ENCODE measurements at places on chromosomes 1 and 21. TPM values are rescaled to one million over a fixed set of nuclear protein-coding genes. Genes with fewer than 3 reads are reported as not detected.

GRCh38 chr1:31482482-31483011, 69.5 kb downstream of the SERINC2 start:
- no peak for DNase-seq

DNA sequence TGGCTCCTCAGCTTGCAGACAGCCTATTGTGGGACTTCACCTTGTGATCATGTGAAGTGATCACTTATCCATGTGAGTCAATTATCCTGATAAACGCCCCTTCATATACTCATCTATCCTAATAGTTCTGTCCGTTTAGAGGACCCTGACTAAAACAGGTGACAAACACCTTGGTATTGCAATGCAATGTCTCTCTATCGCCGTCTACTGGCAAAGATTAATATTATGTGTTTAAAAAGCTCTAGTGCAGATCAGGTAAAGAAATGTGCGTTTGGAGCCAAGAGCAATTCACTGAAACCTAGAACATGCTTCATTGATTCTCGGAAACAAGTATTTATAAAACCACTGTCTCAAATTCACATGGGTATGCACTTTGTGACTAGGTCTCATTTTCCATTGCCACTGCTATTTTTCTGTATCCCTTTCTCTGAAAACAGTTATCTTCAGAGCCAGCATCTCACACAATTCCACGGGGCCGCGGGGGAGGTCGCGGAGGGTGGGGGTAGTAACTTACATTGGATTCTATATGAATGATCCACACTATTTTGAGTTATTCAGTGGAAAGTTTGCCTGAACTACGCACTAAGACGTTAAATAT, 554.6 kb upstream of the NCAM2 start:
- no peak for DNase-seq

GRCh38 chr1:200968469-200969410, 54.8 kb downstream of the KIF21B start:
- DNase-seq: no peak

DNA sequence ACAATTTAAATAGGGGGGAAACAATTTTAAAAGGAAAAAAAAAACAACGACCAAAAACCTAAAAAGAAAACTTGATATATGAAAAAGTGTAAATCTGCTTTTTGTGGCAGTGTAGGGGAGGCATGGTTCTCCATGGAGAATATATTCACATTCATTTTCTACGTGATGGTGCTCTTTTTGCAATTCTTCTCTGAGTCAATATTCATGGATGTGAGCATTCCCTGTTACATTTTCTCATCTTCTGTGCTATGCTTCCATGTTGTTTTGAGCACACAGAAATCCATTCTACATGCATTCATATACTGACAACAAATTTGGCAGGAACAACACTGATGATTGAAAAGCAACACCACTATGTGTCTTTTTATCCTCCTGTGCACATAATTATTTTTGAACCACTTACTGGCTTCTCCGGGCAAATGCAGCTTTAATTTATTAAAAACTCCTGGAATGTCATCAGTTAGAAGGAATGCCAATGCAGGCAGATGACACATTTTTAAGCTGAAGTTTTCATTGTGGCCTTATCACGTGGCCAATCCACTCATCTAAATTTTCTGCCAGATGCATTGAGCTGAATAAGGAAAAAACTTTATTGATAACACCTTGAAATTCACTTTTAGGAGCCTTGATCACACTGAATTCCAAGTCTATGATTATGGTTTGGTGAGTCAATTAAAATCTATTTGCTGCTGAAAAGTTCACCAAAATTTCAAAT, 590.6 kb downstream of the NUF2 start:
- no peak for DNase-seq

GRCh38 chr1:24934310-24935195, 4.5 kb upstream of the RUNX3 start:
- no peak for DNase-seq

DNA sequence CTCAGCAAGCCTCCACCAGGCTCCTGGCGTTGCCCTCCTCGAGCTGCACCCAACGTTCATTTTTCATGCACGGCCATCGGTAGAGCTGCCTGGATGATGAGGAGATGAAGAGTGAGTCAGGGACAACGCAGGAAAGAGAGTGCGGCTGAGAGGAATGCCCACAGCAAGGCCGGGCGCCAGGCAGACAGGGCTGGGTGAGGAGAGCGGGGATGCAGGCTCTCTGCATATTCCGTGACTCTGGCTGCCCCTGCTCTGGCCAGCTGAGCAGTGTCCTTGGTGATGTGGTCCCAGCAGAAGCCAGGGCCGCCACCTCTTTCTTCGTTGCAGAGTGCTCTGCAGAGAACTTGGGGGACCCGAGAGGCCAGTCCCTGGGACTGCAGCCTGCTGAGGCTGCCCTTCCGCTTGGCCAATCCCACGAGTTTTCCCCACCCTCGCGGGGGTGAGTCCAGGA, 10.8 kb downstream of the UMODL1 start:
- no peak for DNase-seq

DNA sequence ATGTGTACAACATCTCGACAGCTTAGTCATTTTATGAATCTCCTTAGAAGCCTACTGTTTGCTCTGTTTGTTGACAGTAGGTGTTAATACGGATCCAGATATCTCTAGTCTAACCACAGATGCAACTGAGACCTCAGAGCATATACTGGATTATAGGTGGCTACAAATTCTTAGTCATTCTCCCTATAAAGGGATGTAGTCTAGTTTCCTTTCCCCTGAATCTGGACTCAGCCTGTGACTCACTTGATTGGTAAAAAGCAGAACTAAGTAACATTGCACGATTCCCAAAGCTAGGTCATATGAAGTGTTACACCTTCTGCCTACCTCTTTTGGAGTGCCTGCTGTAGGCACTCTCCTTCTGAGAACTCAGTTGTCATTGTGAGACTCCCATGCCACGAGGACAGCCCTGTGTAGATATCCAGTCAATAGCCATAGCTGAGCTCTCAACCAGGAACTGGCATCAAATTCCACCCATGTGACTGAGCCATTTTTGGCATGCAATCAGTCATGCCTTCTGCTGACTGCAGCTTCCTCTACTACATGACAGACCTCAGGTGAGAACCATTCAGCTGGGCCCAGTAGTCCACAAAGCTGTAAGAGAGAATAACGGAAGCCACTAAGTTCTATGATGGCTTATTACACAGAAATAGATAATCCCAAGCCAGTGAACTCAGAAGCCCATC, 135.9 kb upstream of the CHRM3 start:
- DNase-seq: no peak

GRCh38 chr1:14800500-14801076, 202.1 kb downstream of the KAZN start:
- no peak for DNase-seq

GRCh38 chr1:2115008-2115641, 64.9 kb downstream of the PRKCZ start:
- DNase-seq: no peak

GRCh38 chr1:94773296-94773809, 46.8 kb upstream of the SLC44A3 start:
- no peak for DNase-seq

DNA sequence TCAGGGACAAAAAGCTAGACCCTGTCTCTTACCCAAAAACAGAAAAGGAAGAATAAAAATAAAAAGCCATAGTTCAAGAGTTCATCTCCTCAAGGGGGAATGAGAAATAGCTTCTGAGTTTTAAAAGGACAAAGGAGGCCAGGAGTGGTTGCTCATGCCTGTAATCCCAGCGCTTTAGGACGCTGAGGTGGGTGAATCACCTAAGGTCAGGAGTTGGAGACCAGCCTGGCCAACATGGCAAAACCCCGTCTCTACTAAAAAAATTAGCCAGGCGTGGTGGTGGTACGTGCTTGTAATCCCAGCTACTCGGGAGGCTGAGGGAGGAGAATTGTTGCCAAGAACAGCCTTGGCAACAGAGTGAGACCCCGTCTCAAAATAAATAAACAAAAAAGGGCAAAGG, 38.6 kb upstream of the CPLANE2 start:
- no peak for DNase-seq

GRCh38 chr1:77824694-77825093, 45.2 kb downstream of the MIGA1 start:
- no peak for DNase-seq

DNA sequence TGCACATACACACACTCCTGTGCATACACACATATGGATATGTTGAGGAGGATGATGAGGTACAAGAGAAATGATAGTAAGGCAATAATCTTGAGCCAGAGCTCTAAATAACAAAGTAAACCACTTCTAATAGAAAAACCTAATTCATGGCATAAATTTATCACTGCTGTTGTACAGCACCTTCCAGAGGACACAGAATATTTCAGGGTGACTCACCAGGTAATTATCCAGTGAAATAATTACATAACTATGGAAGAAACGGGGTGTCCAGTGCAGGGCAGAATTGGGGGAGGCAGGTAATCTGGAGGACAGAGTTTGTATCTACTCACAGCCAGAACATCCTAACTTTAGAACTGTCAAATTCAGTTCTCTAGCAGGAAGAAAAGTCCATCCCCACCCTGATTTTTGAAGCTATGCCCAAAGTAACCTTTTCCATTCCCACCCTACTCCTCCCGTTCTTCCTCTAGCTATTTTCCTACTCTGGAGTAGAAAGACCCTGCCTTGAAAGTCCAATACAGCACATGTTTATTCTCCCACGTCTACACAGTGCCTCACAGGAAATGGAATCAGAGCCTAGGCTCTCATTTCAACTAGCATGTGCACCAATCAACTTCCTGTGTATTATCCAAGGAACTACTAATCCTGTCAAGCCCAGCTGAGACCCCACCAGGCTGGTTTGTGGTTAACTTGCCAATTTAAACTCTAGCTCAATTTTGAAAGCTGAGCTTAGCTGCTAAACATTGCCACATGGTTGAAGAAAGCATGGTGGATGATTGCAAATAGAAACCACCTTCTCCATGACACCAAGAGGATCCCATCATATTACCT, 96.6 kb downstream of the PTPN14 start:
- peak; percentile 46 for DNase-seq

DNA sequence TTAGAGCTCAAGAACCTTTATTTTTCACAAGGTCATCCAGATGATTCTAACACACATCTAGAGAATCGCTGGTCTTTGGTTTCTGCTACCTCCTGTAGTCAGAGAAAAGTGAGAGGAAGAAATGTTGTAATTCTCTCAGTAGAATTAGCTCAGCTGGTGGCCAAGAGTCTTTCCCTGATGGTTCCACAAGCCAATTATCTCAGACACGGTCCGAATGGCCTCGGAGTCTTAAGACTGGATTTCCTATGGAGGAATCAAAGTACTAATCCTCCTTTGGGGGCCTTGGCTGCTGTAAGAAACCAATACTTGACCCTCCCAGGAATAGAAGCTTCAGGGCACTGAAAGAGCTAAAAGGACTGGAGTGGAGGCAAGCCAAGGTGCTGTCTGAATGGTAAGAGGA, 1.8 kb downstream of the TMEM81 start:
- DNase-seq: no peak

GRCh38 chr1:14679027-14679688, 80.7 kb downstream of the KAZN start:
- no peak for DNase-seq

- no peak for DNase-seq
Measured at GRCh38 chr1:42181687-42182086, 17.1 kb upstream of the GUCA2A start.

- DNase-seq: peak; percentile 5
Measured at GRCh38 chr1:236543065-236543669, 19.4 kb downstream of the LGALS8 start.

- DNase-seq: peak; percentile 11
Measured at GRCh38 chr1:17161137-17161740, 42.0 kb upstream of the PADI2 start.

DNA sequence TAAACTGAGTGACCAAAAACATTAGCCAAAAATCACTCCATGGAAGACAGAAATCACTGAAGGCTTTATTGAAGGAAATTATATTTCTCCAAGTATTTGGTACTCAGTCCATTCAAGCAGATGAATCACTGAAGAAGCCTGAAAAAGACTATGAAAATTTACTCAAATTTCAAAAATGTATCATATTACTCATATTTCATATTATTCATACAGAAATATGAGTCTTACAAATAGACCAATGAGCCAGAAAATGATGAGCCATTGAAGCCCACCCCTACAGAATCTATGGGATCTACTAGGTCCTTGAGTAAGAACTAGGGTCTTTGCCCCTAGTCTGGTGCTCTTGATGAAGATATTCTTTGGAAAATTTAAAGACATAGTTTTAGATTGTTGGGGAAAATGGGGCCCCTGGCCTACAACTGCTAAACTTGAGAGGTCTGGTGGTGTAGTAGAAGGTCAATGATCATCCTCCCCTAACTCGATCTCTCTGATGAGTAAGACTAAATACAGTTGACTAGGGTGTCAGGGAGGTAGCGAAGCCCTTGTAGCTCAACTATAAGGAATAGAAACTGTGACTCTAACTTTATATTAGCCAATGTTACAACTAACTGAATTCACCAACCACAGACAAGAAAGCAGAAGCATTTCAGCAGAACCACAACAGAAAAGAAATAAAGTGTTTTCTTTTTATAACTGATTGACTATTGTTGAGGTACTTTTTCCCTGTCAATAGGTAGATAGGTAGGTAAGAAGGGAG, 81.0 kb downstream of the NOTCH2 start:
- DNase-seq: no peak

DNA sequence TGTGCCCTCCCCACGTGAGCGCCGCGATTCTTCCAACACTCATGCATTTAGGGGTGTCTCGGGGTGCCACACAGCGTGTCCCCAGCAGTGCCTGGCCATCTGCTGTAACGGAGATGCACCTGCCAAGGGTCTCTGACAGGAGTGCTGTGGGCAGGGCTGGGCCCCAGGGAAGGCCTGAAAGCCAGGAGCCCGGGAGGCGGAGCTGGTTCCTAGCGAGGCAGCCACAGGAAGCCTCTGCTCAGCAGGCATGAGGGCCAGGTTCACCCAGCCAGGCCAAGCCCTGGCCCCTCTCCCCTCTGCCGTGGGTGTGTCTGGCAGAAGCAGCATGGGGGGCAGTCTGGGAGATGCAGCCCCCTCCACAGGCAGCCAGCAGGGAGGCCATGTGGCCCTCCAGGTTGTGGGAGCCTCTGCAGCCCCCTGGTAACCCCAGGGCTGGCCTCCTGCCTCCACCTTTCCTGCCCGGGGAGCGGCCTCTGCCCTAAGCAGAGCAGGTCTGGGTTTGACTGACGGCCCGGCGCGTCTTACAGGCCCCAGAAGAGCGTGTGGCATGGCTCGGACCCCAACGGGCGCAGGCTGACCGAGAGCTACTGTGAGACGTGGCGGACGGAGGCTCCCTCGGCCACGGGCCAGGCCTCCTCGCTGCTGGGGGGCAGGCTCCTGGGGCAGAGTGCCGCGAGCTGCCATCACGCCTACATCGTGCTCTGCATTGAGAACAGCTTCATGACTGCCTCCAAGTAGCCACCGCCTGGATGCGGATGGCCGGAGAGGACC, 30.4 kb downstream of the SLC19A1 start:
- DNase-seq: no peak

- no peak for DNase-seq
Measured at GRCh38 chr1:54888080-54888733, 1.2 kb upstream of the DHCR24 start.

SIK1 gene
- total RNA-seq: 2.7 TPM

TRAF3IP3 gene
- 1.4 TPM for total RNA-seq

SPRR2G gene
- total RNA-seq: not detected

TSPEAR gene
- total RNA-seq: 0.04 TPM

VSIG8 gene
- not detected for total RNA-seq

HP1BP3 gene
- total RNA-seq: 161 TPM

Measured in muscle of leg (tissue), 16 donors.